ENCODE measurements at places on chromosomes 4 and X. TPM values are rescaled to one million over a fixed set of nuclear protein-coding genes. Genes with fewer than 3 reads are reported as not detected.

GDPD2 gene
- polyA plus RNA-seq: not detected

CCNA2 gene
- polyA plus RNA-seq: 0.06 TPM

SHROOM4 gene
- not detected for polyA plus RNA-seq

KIF4A gene
- polyA plus RNA-seq: not detected

ZNF518B gene
- 13.4 TPM for polyA plus RNA-seq

TGIF2LX gene
- not detected for polyA plus RNA-seq

DNA sequence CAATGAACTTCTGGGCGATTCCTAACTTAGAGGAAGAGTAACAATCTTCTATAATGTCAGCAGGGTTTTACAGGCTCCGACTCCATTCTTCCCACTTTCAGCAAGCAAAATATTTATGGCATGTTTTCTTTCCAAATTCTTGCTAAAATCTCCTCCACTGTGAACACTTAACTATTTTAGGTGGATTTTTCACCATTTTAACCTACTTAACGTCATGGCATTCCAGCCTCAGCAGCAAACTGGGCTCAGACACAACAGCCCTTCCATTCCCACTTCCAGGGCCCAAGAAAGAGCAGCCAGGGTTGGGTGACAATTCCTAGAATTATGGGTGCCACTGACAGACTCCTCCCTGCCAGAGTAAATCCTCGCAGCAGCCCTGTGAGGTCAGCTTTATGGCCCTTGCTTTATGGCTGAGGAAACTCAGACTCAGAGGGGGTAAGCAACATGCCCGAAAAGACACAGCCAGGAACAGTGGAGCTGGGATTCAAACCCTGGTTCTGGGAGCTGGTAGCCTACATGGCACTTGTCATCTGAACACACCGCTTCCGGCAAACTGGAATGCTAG, 112.8 kb upstream of the MAP3K15 start:
- DNase-seq: no peak

DNA sequence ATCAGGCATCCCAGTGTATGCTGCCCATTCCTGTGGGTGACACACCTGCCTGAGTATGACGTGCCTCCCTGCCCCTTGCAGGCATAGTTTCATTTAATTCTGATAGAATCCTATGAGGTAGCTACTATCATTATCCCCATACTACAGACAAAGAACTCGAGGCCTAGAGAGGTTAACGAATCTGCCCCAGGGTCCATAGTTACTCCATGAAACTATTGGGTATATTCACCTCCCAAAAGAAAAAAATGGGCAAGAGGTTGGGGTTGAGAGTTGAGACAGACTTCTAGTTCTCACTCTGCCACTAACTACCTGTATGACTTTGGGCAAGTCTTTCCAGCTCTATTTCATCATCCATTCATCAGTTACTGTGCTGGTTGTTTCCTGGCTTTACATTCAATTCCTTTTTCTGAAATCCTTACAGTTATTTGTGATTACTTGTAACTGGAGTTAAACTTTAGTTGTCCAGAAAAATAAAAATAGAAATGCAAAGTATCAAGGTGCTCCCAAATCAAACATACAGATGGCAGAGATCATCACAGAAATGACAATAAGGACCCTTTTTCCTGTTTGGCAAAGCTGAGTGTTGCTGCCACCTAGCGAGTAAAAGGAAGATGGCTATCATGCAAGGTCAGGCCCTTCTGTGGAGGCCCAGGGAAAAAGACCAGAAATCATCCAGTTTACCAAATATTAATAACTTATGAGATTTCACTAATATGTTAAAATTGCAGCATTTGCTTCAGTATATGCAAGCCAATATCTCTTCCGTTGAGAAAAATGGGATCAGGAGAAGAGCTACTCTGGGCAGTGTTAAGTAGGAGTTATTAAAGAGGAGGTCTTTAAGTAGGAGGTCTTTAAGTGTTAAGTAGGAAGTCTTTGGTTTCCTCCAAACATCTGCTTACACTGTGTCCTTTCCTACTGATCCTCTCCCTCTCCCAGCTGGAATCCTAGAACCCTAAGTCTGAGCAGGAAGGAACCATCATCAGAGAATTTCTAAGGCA, 17.1 kb upstream of the MAP7D3 start:
- DNase-seq: peak; percentile 43

DNA sequence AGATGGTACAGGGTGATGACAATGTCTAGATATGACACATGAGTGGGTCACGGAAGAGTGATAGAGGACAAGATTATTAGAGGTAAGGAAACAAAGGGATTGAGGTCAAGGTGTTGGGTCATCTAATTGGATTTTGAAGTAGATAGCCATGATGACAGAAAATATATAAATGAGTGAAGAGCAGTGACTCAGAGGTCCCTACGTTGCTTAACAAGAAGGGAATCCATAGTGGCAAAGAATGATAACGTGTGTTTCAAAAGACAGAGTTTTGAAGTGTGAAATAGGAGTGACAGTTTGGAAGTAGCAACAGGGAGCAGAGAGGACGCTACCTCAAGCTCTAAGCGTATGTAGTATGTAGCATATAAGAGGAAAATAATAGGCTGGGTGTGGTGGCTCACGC, 22.2 kb upstream of the CAMK2D start:
- no peak for DNase-seq

DNA sequence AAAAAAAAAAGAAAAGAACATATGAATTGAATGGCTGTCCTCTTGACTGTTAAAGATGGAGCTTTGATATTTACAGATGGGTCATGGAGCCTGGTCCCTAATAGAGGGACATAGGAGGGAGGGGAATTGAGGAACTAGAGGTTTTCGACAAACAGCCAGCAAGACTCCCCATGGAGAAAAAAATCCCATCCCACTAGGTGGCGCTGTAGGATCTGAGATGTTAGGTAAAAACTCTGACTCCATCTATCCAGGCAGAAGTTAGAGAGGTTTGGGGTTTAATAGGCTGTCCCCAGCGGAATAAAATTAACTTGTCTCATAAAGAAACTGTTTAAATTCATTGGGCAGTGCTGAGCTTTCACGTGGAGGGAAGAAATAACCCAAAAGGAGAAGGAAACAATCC, 45.9 kb downstream of the HMGB2 start:
- peak; percentile 49 for DNase-seq

GRCh38 chrX:21883258-21883657, 27.5 kb downstream of the YY2 start:
- DNase-seq: no peak

DNA sequence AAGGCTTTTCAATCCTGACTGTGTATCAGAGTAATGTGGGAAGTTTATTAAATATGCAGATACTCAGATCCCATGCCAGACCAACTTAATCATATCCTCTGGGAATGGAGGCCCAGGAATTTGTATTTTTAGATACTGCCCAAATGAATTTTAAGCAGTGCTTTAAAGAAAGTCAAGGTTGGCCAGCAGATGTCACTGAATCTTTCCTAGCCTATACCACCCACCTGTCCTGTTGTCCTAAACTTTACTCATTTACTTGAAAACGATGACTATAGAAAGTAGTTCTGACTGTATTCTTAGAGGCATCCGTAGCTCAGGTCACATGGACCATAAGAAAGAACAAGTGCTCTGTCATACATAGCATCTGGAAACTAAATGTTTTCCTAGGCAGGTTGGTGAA, 79.9 kb downstream of the AMOT start:
- DNase-seq: no peak

DNA sequence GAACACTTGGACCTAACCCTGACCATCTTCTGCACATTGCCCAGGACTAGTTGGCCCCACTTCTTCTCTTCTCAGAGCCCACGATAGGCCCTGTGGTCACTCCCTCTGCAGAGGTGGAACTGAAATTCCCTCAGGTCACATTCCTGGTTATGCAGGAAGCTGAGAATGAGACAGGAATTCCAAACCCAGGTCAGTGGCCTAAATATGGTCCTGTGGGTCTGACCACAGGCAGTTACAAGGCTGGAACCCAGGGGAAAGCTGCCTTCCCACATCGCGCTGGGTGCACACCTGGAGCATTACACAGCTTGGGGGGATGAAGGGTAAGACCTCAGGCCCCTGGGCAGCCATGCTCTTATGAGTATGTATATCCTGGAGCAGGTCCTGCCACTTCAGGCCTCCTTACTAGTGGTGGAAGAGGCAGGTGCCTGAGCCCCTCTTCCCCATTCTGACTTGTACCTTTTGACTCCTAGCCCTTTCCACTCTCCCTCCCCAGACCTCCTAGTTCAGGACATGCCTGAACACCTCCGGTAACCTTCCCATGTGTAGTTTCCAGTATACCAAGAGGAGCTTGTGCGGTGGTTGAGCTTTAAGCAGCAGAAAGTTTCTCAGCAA, 173.5 kb downstream of the ASMT start:
- DNase-seq: no peak
